ENCODE measurements at places on chromosomes 5 and 9. TPM values are rescaled to one million over a fixed set of nuclear protein-coding genes. Genes with fewer than 3 reads are reported as not detected.

PCA3 gene
- not detected for total RNA-seq

GRCh38 chr9:20376731-20377375 lies 245.4 kb downstream of the MLLT3 start:
- no peak for DNase-seq

DNA sequence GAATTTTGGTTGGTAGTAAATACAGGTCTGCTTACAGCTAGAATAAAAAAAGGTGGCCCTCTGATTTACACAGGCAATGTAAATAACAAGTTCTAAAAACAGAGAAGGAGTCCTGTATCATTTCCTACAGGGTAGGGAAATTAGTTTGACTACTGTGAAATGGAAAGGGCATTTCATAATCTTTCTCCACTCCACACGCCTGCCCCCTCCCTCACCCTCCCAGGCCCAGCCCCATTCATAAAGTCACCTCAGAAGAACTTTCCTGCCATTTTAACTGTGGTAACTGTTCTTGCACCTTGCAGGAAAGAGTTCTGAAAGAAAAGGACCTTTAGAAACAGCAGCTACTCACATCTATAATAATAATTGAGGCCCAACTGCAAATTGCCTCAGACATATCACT lies 69.7 kb downstream of the MEF2C start:
- DNase-seq = no peak

GRCh38 chr5:155564541-155564940 lies 551.0 kb downstream of the KIF4B start:
- DNase-seq = no peak

- no peak for DNase-seq
These were observed 181.7 kb upstream of the S1PR3 start for GRCh38 chr9:88809355-88810161.

GRCh38 chr5:55575815-55576583 lies 41.2 kb upstream of the PLPP1 start:
- DNase-seq = no peak

DNA sequence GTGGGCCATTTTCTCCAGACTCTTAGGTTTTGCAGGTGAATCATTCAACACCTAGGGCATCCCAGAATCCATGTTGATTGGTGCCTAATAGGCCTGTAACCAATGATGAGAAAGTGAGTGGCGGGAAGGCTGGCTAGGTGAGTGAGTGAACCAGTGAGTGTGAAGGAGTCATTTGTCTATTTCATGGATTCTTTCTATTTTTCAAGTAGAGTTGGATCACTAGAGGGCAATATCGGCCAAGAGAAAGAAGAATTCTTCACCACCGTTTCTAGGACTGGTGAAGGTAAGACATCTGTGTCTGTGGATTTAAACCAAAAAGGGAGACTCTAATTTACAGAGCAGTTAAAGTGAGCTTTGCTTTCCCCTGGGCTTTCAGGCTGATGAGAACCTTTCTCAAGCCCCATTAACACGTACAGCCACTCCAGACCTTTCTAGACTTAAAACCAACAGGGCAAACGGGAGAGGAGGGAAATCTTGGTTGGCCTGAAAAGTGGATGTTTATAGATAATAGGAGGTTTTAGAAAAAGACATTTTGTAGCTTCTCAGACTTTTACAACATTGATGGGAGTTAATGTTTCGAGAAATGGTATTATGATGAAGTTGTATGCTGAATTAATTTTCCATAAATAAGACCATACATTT lies 114.3 kb upstream of the IL12B start:
- DNase-seq = no peak

DNA sequence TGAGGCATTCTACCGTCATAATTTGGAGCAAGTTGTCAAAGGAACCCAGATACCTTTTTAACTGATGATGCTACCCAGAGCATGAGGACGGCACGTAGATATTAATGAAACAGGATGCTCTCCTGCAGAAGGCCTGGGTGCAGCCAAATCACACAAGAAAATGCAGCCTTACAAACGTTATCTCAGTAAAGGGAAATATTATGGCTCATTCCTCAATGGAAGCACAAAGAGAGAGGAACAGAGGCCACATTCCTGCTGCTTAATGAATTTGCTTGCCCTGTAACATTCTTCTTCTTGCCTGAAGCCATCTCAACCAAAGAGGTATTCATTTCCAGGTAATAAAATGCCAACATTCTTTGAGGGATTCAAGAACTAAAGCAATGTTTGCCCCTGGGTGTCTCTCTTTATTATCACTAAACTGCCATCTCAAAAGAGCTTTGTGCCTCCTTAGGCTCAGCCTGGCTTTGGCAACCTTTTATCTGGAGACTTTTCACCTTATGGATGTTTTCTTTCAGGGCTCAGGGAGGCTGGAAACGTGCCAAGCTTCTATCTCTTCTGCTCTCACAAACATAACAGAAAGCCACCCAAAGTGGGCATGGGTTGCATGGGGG lies 92.9 kb downstream of the TNC start:
- DNase-seq = no peak

DNA sequence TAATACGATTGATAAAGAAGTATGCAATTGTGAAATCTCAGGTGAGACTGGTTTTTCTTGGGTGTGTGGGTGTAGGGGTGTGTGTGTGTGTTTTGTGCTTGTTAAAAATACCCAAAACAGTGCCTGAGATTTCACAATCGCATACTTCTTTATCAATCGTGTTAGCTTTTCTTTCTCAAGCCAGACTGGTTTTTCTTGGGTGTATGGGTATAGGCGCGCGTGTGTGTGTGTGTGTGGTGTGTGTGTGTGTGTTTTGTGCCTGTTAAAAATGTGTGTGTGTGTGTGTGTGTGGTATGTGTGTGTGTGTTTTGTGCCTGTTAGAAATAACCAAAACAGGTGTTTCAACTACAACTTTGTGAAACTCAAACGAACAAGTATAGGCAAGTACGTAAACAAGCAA lies 53.7 kb downstream of the CERT1 start:
- no peak for DNase-seq

GRCh38 chr5:31537851-31538250 lies 5.8 kb downstream of the C5orf22 start:
- no peak for DNase-seq

DNA sequence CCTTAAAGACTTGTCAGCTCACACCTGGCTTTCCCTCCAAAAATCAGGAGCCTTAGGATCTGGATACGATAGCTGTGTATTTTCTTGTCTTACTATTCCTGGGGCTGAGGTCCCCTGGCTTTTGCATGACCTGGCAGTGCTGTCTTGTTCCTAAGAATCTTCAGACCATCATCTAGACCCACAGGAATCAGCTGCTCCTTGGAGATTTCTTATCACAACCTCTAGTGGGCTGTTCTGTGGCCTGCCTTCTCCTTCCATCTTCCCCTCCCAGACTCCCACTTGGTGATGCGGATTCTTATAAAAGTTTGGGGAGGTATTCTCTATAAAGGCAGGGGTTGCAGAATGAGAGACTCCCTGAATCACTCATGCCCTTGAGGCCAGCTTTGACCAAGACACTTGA lies 21.4 kb downstream of the LCP2 start:
- no peak for DNase-seq

DNA sequence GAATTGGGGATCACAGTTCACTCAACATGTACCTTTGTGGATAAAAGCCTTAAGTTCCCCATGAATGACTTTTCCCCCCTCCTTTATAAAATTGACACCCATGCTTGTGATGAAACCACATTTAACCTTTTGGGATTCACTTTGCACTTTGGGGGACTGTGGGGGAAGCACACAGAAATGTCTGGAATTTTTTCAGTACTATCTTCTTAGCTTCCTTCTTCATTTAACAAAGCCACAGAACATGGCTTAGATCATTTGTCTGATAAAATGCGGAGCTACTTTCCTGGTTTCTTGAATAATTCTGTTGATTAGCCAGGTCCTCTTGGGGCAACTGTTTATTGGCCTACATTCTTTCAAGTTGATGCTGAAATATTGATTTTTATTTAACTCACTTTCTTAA lies 29.9 kb downstream of the TNFSF15 start:
- DNase-seq = no peak

SPINK6 gene
- not detected for total RNA-seq

CDH12 gene
- not detected for total RNA-seq

DNA sequence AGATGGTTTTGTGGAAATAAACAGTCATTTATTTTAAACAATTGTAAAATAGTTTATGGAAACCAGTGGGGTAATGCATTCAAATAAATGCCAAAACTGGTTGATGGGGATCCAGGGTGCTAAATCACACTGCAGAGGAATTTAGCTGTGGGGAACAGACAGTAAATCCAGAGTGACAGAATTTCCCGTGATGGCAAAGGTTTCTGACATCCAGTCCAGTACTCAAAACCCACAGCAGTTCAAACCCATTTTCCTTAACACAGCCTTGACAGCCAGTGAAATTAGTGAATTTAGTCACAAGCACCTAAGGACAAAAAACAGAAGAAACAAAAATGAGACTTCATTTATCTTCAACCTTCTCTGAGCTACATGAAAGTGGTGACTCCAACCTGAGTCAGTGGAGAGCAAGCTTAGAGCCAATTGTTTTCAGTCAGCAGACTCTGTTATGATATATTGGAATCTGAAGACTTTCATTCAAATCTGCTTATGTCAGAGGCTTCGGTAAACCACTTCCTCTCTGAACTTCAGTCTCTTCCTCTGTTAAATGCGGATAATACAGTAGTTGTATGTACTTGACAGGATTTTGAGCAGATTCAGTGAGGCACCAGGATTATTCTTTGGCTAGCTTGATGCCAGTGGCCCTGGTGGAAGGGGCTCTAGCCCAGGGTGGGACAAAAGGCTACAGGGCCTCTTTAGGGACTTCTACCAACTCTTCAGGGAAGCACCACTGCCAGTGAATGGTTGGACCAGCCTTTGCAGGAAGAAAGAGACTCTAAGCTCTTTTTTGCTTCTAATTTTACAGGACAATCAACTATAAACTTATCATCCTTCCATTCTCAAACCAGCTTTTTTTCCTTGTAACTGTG lies 185.3 kb downstream of the MAPKAP1 start:
- DNase-seq = no peak

DNA sequence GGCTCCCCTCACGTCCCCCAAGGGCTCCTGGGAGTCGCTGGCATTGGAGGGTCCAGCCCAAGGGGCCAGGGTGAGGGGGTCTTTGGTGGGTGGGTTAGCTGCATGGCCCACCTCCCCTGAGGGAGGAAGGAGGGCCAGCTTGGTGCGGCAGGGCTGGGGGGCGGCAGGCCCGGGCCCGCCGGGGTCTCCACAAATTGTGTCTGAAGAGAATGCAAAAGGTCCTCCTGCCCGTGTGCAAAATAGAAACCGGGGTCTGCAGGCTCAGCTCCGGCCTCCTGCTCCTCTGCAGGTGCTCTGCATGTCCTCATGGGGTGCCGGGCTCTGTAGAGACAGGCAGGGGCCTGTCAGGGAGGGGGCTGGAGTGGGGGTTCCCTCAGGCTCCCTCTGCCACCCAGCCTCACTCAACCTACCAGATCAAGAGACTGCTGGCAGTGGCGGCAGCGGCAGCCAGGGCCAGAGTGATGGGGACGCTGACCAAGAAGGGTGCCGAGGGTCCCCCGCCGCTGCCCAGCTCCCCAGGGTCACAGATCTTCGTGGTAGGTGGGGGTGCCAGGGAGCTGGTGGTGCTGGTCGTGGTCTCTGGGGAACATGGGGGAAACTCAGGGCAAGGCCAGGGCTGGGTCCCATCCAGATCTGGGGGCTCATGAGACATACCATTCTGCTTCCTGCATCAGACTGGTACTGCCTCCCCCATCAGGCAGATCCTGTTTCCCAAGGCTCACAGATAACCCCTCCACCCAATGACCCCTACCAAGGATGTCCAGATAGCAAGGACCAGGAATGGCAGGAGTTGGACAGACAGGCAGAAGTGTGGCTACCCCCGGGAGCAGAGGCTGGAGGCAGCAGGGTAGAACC lies 29.2 kb upstream of the ENHO start:
- DNase-seq = peak; percentile 66

- DNase-seq = no peak
These were observed 510.3 kb upstream of the KLF4 start for GRCh38 chr9:107999890-108000289.

HTR4 gene
- total RNA-seq = 0.32 TPM

DNA sequence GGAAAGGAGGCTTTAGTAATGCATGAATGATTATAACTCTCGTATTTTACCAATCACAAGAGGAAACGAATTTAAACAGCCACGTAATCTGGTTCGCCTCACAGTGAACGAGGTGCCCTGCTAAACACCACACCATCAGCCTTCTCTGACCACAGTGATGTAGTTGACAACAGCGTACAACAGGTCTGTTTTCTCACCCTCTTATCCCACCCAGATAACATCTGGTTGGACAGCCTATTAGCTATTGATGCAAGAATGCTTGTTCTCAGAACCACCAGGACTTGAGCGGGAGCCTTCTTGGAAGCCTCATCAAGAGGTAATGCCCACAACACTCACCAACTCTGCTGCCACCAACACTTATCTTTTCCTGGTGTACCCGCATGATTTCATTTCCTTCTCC lies 23.3 kb downstream of the SLC1A3 start:
- no peak for DNase-seq

DNA sequence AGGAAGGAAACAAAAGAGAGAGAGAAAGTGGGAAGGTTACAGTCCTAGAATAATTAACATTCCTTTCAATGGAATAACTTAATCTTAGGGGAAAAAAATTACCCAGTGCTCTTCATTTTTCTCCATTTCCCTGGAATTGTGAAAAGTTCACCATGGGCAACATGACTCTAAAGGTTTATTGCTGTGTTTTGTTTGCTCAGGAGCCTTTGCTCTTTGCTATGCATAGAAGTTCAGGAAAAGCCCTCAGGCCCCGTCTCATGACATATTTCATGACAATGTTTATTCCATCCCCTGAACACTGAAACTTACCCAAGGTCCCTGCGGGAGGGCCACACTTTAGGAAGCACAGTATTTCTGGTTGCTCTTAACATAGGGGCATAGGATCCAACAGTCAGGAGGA lies 9.8 kb upstream of the CTSL start:
- no peak for DNase-seq

DNA sequence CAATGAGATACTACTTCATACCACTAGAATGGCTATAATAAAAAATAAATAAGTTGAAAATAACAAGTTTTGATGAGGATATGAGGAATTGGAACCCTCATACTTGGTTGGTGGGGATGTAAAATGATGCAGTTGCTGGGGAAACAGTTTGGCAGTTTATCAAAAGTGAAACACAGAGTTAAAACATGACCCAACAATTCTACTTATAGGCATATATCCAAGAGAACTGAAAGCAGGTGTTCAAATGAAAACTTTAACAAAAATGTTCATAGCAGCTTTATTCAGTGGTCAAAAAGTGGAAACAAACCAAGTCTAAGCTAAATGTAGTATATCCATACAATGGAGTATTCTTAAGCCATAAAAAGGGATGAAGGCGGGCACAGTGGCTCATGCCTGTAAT lies 13.1 kb upstream of the LHFPL2 start:
- DNase-seq = no peak

DNA sequence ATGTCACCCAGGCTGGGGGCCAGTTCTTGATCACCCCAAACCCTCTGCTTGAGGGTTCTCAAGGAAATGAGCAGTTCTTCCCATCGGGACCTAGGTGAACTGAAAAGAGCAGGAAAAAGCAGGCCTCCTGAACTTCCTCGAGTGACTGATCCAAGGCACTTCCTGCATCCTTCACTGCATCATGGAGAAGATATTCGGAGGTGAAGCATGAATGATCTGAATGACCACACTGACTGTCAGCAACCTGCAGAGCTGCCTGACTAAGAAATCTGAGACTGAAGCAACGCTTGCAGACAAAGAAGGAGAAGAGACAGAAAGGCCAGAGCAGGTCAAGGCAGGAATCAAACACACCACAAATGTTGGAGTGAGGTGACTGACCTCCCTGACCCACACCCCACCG lies 420.2 kb downstream of the AGTPBP1 start:
- DNase-seq = no peak

Data from posterior vena cava (tissue), 2 donors.